ENCODE measurements at places on chromosomes 5 and 9. TPM values are rescaled to one million over a fixed set of nuclear protein-coding genes. Genes with fewer than 3 reads are reported as not detected.

- DNase-seq, result no peak
Observed at GRCh38 chr5:144028058-144028457, 142.4 kb downstream of the YIPF5 start.

- no peak for DNase-seq
Observed at GRCh38 chr9:137048655-137049543, 2.9 kb upstream of the NPDC1 start.

GRCh38 chr9:110655754-110656641, 12.6 kb upstream of the MUSK start:
- peak; percentile 88 for DNase-seq

DNA sequence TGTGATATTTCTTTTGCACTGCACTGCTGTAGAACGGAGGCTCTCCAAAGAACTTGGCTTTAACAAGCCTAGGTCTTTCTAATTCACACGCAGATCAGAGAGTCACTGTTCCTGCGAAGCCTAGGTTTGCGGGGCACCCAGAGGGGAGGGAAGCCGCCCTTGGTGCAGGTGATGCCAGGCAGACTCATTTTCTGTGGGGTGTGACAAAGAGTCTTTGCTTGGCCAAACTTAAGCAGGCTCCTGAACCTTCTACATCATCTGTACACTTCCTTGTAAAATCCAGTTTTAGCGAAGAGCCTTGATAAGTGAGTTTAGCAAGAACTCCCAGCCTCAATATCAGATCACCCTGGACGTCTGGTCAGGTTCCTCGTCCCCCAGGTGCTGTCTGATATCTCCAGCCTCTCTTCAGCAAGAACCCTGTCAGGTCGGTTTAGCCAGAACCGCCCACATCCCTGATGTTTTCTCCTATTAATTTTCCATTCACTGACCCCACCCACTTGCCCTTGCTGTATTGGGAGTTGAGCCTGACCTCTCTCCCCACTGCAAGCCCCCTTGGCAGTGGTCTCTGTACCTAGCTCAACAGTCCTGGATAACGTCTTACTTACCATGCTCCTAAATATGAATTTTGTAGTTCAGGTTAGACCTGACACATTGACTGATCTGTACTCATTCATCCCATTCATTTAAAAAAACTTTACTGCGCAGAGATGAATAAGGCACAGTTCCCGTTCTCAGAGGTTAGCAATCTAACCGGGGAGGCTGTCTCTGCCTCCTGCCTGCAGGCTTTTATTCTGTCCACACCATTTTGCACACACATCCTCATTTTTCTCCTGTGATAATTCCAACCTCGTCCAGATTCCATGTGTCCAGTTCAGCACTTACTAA, 880 bp upstream of the UBAC1 start:
- DNase-seq, result no peak

GRCh38 chr5:68331192-68332079, 115.9 kb downstream of the PIK3R1 start:
- DNase-seq, result no peak

DNA sequence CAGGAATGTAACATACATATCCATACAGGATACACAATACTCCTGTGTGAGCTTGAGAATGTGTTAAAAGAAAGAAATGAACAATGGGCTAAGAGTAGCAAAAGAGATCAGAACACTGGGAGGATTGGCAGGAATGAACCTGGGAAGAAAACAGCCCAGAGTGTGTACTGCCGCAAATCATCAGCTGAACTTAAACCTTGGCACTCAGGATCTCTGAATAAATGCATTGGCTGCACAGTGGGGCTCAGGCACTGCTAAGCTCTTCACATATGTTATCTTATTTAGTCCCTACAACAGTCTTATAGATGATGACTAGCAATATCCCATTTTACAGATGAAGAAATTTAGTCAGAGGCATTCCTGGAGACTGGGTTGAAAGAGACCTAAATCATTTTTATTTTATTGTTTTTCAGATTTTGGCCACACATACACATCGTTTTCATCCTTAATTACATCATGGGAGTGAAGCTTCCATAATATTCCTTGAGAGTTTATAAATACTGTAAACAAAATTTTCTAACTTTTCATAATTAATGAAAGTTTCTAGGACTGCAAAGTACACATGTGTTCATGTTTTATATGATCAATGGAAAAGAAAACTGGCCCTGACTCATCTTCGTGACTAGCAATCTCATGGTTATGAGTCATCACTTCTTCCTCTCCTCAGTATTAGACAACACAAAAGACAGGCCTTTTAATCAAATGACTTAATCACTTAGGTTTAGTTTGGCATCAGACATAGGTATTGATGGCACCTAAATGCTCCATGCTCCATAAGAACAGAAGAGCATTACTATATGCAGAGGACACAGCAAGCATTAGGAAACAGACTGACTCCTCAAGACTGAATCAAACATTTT, 59.2 kb downstream of the CDH18 start:
- peak; percentile 30 for DNase-seq

DNA sequence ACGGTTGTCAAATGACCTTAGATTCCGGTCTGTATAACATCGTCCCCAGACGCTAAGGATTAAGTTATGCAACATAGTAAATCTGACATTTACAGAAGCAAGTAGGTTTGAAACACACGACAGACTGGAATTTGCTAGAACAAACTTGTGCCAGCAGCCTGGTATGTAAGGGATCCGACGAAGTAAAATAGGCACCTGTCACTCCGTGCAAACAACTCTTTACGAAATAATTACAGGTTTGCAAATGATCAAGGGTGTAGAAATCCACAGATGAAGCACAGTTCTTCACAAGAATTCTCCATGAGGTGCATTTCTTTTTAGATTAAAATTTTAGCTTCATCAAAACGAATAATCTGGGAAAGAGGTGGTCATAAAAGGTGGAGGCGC, 508 bp downstream of the MOCS2 start:
- no peak for DNase-seq

DNA sequence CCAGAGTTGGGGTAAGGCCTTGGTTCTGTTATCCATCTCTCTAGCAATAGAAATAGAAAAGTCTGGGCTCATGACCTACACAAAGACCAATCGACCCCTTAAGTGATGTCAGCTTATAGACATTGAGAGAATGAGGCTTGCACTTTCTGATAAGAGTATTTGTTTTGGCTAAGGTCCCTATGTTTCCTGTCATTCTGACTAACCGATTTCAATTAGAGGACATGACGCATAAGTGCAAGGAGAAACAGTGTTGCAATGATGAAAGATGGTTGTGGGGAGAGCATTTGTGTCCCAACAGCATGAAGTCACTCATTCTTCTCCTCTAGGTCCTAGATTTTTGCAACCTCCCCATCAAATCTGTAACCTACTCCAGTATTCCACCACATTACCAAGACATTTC, 255.1 kb downstream of the MAT2B start:
- no peak for DNase-seq

GRCh38 chr9:137446851-137447471, 5.8 kb upstream of the ENTPD8 start:
- DNase-seq, result no peak

- no peak for DNase-seq
Observed at GRCh38 chr5:117100176-117100575, 525.6 kb upstream of the SEMA6A start.

GRCh38 chr9:35726931-35727330, 5.1 kb downstream of the TLN1 start:
- DNase-seq, result no peak

GRCh38 chr9:37060833-37061232, 26.8 kb upstream of the PAX5 start:
- DNase-seq, result no peak

DNA sequence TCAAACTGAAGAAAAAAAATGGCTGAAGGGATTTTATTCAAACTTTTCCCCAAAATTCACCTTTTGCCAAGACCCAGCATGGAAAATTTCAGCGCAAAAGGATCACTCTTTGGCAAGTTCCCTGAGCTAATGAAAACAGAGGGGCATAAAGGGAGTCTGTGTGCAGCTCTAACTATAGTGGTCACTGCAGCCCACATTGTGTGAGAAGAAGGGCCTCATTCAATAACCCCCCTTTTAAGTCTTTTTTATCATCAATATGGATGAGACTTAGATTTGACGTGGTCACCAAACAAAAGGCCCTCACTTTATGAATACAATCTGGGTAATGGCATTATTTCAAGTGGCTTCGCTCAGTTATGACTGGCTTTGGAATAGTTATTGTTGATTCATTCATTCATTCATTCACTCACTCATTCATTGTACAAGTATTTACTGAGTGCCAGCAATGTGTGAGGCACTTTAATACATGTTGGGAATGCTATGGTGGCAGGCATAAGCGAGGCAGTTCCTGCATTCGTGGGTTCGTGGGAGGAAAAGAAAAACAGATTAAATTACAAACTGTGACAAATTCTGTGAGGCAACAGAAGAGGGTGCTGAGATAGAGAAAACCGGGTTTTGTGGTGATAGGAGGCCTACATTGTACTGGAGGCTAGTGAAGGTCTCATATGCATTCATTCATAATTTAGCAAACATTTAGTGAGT, 145.7 kb upstream of the KLF4 start:
- DNase-seq, result no peak

GRCh38 chr9:37174247-37174646, 53.9 kb downstream of the ZCCHC7 start:
- no peak for DNase-seq

- no peak for DNase-seq
Observed at GRCh38 chr9:127081250-127082185, 40.9 kb downstream of the ANGPTL2 start.

GRCh38 chr5:176169393-176170063, 68.7 kb upstream of the SIMC1 start:
- DNase-seq, result peak; percentile 36

- DNase-seq, result no peak
Observed at GRCh38 chr9:136673088-136673974, 10.6 kb downstream of the EGFL7 start.

- DNase-seq, result no peak
Observed at GRCh38 chr5:118863345-118863744, 125.0 kb downstream of the DTWD2 start.

GRCh38 chr5:56037531-56038010, 42.8 kb upstream of the IL6ST start:
- DNase-seq, result no peak

Gene DMXL1
- 52.4 TPM for total RNA-seq

Gene TPM2
- 190 TPM for total RNA-seq

Gene FST
- total RNA-seq, result 10.4 TPM

Gene PCDHB4
- total RNA-seq, result 2.8 TPM

Gene RASEF
- 2.7 TPM for total RNA-seq

Gene INSYN2B
- total RNA-seq, result 0.15 TPM

Gene SWI5
- total RNA-seq, result 26.7 TPM

Gene NR5A1
- total RNA-seq, result 0.51 TPM

Gene FAM221B
- not detected for total RNA-seq

Gene TMEM8B
- total RNA-seq, result 8.4 TPM

Gene ENTR1
- total RNA-seq, result 39.8 TPM
